CMK (cell line): ENCODE measurements at places on chromosomes 6 and 20.

- DNase-seq, result no peak
These were observed 6.8 kb upstream of the USP49 start for GRCh38 chr6:41901882-41902519.

DNA sequence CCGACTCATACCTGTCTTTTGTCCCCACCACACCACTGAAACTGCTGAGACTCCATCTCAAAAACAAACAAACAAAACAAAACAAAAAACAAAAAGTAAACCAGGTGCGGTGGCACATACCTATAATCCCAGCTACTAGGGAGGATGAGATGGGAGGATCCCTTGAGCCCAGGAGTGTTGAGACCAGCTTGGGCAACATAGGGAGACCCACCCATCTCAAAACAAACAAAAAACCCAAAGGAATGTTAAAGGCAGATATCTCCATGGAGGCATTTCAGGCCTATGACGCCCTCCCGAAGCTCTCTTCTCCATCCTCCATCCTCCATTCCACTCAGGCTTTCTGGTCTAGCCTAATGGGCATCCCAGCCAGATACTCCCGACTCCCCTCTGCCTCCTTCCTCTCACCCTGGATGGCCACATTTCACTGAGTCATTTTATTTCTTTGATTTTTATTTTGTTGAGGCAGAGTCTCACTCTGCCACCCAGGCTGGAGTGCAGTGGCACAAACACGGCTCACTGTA, 3.2 kb upstream of the SLC4A11 start:
- DNase-seq, result no peak

DNA sequence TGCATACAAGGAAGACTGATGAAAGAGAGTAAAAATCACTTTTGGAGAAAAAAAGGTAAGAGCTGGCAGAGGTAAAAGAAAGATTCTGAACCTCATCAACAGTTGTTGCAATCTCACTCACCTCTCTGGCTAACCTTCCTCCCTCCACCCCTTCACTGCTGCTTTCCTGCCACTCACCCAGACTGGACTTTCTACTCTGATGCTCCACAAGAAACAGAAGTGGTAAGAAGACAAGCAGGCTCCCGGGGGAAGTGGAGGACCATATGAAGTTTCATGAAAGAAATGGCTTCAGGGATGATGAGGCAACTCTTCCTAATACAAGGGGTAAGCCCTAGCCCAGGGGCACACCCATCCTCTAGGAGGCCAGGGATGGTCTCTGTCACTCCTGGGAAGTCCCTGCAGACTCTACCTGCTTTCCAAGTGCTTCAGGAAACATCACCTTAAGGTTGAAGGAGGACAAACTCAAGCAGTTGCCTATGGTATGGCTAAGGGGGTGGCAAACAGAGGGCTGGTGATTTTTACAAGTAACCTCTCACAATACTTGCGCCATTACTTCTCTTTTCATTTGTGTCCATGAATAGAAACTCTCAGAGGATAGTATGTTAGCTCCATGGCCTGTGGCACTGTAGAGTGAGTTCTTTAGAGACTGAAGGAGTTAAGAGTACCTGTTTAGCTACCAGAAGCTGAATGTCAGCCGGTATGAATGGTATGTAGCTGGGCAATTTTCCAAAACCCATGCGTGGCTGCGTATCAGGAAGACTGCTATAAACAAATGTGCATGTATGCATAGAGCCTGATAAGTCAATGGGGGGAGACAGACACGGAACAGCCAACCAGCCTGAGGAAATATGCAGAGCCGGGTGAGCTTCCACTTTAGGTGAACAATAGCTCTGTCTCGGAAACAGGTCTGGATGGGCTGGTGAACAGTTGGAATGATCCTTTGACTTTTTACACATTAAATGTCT, 112.0 kb downstream of the BACH2 start:
- DNase-seq, result no peak

DNA sequence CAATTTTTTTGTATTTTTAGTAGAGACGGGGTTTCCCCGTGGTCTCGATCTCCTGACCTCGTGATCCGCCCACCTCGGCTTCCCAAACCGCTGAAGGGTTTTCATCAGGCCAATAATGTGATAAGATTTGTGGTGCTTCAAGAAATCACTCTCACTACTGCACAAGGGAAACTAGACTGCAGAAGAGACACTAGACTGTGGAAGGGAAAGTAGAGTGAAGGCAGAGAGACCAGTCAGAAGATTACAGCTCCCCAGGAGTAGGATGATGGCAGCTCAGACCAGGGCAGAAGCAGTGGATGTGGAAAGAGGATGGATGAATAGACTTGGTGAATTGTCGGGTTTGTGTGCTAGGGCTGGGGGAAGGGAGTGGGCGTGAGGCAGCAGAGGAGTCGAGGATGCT, 48.0 kb upstream of the GTSF1L start:
- no peak for DNase-seq

- no peak for DNase-seq
These were observed 114.6 kb upstream of the TCF21 start for GRCh38 chr6:133774356-133774755.

DNA sequence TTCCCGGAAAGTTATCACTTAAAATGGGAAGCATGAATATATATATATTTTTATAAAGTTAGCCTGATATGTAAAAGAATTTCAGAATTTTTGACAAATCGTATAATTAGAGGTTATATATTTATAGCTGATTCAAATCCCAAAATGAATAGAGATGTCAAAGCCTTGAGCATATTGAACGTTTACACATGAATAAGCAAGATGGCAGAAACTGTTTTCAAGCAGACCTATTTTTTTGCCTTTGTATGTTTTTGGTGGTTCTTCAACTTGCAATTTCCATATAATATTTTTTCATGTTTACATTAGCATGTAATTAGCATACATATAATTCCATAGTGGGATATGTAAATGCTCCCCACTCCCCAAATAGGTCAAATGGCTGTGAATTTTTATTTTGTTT, 189.9 kb downstream of the PRL start:
- no peak for DNase-seq

DNA sequence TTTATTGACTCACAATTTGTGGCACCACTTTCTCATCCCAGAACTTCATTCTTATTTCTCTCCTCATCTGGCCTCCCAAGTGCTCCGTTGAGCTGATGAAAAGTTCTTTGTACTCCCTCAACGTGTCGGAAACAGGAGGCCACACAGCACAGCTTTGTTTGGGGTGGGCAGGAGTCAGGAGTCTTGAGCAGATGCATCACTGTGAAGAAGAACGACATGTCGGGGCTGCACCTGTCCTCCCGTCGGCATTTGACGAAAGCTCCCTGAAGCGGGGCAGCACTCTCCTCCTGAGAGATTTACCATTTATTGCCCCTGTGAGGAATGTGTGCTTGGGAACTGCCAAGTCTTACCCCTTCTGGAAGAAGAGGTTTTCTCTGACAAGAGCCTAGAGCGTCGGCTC, 28.1 kb downstream of the TAF8 start:
- no peak for DNase-seq

- DNase-seq, result no peak
These were observed 387.8 kb downstream of the SMOC2 start for GRCh38 chr6:168828800-168829199.

DNA sequence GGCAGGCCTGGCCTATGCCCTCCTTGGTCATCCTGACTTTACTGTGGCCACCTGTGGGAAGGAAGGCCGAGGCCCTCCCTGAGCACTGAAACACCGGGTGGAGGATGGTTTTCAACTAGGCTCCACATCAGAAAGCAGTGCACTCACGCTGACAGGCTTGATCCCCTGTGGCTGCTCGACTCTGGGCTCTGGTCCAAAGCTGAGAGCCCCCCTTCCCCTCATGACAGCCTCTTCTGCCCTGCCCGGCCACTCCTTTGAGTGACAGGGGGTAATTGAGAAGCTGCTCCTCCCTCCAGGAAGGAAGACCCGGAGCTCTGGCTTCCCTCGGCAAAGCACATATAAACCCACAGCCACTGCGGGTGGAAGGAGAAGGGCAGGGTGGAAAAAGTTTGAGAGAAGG, 43.6 kb downstream of the MUC22 start:
- no peak for DNase-seq

- no peak for DNase-seq
These were observed 128.5 kb downstream of the ALDH8A1 start for GRCh38 chr6:134821397-134821796.

DNA sequence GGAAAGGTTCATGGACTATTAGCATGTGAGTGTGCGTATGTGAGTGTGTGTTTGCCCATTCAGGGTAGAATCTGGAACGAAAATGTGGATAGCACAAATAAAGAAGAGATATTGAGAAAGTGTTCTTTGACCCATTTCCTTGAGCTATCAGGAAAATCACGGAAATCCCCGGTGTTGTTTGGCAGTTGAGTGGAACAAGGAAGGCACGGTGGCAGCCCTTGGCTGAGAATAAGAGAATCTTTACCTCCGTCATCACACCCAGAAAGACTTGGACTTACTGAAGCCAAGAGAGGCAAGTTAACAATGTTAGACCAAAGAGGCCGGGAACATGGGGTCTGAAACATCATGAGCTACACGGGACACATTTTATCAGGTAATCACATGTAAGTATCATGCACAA, 588.9 kb upstream of the BTBD3 start:
- no peak for DNase-seq

DNA sequence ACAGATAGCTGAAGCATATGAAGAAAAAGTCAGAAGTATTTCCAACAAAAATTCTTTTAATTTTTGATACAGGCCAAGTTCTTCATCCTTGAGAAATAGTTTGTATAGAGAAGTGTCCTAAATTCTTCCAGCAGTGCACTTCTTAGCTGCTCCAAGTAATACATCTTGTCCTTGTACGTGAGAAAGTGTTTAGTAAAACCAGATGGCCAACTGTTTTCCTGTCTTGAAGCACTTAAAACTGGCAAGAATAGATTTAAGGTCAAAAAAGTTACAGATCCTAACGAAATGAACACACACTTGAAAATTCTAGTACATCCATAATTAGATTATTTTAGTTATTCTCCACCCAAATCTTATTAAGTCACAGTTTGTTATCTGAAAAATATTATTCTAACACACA, 52.2 kb upstream of the HSF2 start:
- no peak for DNase-seq

- DNase-seq, result no peak
These were observed 49.9 kb upstream of the TAGAP start for GRCh38 chr6:159094444-159095252.

- DNase-seq, result no peak
These were observed 57.6 kb downstream of the NUDT3 start for GRCh38 chr6:34334796-34335416.

DNA sequence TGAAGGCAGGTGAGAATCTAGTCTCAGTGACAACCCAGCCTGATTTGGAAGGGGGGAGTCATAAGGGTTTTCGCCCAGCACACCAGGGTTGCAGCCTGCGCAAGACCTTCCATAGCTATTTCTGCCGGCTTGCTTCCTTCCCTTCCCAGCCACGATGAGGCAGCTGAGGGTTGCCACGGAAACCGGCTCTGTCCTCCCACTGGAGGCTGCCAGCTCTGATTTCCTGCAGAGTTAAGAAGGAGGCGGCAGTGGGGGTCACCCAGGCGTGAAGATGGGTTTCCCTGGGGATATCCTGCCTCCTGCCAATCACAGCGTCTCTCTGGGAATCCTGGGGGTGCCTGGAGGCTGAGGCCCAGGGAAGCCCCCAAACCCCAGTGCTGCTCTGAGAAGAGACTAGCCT, 23.1 kb upstream of the KCNB1 start:
- DNase-seq, result no peak

DNA sequence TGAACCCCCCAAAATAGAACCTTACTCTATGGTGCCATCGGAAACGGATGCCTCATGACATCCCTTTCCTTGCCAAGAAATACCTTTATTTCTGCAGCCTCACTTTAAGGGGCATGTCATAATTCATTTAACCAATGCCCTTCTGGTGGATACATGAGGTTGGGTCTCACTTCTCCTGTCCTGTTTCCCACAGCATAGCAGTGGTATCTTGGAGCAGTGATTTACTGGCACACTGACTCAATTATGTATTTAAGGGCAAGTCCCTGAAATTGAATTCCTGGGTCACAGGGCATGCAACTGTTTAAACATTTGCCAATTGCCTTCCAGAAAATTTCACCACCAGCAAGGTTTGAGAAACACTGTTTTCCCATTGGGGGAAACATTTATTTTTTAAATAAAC, 639 bp upstream of the LBP start:
- no peak for DNase-seq

GRCh38 chr20:43750774-43751166, 24.0 kb upstream of the GTSF1L start:
- no peak for DNase-seq

DNA sequence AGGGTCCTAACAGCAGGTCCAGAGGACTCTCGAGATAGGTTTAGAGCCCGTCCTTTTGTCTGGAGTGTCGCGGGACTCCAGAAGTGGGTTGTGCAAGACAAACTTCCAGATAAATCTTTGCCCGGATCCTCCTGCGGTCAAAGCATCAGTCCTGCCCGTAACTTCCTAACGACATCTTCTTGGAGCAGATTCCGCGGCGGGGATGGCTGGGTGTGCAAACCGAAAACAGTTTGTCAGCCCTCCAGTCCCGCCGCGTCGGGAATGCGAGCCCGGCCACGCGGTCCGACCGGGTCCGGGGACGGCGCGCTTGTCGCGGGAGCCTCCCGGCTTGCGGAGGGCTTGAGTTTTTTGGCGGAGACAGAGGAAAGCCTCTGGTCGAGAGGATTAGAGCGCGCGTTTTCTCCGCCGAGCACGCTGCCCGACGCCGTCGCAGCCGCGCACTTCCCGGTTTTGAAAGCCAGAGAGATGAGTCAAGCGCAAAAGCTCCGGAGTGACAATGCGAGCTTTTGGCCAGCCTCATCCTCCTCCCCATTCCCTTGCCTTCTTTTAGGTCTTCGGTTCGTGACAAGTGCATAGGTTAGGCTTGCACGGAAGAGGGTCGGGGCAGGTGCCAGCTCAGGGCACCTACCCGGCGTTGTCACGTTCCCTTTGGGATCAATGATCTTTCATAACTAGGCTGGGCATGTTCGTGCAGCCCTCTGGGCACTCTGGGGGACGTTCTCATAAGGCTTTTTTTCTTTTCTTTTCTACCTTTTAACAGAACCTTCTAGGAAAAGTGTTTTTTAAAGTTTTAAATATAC, 91.3 kb upstream of the PRDM1 start:
- no peak for DNase-seq

DNA sequence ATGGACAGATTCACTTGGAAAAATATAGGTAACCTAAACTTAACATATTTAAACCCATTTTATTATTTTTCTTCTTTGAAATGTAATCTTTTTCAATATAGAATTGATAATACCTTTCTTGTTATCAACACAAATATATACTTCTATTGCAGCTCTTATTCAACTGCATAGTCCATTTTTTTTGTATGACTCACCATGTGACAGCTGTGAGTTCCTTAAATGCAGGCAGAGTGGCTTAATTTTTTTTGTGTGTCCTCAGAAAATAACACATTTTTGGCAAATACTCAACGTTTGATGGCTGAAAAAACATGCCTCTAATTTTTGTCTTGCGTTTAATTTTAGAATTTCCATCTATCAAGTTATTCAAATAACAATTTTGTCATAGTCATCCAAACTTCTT, 454.8 kb downstream of the PHF3 start:
- DNase-seq, result no peak

GRCh38 chr6:5809450-5809849, 197.3 kb downstream of the NRN1 start:
- DNase-seq, result no peak
